ENCODE measurements at places on chromosomes 16 and 17. TPM values are rescaled to one million over a fixed set of nuclear protein-coding genes. Genes with fewer than 3 reads are reported as not detected.

The ZNF423 gene
- 0.69 TPM for polyA plus RNA-seq

The RNF112 gene
- polyA plus RNA-seq, result 0.60 TPM

The CCDC57 gene
- 47.8 TPM for polyA plus RNA-seq

The CTRL gene
- not detected for polyA plus RNA-seq

The CPD gene
- 6.6 TPM for polyA plus RNA-seq

The EPOP gene
- polyA plus RNA-seq, result not detected

The PLCD3 gene
- polyA plus RNA-seq, result 274 TPM

The PABPN1L gene
- polyA plus RNA-seq, result not detected

The HSF4 gene
- 17.9 TPM for polyA plus RNA-seq

The GDPD3 gene
- polyA plus RNA-seq, result 19.0 TPM

The PVALEF gene
- not detected for polyA plus RNA-seq

The TEKT5 gene
- polyA plus RNA-seq, result not detected

The PLXDC1 gene
- polyA plus RNA-seq, result 4.8 TPM

The SLC13A2 gene
- polyA plus RNA-seq, result 29.1 TPM

The P2RX1 gene
- 0.60 TPM for polyA plus RNA-seq
